Ammon's horn (tissue), 1 donor: ENCODE measurements at places on chromosomes 1 and 21.

GRCh38 chr1:36590771-36591170, 108.1 kb upstream of the CSF3R start:
- DNase-seq, result no peak

- DNase-seq, result no peak
These were observed 503.4 kb downstream of the NEGR1 start for GRCh38 chr1:71778940-71779339.

- no peak for DNase-seq
These were observed 97.7 kb upstream of the JUN start for GRCh38 chr1:58881471-58881994.

DNA sequence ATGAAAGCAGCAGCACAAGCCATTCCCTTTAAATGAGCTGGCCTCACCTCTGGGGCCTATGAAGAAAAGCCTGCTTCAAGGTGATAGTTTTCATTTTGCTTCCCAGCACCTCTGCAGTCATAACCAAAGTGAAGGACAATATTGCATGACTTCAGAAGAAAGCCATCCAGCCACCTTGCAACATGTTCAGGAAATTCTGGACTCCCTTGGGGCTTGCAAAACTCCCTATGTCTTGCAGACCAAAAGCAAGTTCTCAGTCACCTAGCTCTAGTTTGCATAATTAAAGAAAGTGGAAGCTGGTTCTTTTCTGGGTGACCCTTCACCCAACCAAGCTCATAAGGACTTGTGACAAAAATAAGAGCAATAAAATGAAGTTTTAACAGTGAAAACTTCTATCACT, 87.6 kb downstream of the GFI1 start:
- DNase-seq, result no peak

DNA sequence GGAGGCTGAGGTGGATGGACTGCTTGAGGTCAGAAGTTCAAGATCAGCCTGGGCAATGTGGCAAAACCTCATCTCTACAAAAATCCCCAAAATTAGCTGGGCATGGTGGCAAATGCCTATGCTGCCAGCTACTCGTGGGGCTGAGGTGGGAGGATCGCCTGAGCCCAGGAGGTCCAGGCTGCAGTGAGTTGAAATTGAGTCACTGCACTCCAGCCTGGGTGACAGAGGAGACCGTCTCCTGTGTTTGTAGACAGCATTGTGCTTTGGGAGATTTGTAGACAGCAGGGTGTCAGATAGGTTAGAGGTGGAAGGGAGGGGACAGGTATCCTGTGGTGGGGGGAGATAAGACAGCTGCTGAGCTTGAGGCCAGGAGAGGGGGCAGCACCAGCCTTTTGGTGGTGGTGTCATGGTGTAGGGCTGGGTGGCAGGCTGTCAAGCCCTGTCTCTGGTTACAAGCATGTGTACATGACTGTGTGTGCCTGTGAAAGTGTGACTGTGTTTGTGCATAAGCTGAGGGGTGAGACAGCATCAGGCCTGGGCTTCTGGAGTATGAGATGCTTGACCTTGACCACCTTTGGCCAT, 15.2 kb downstream of the PPFIA4 start:
- no peak for DNase-seq
